ENCODE measurements at places on chromosomes 1 and 21. TPM values are rescaled to one million over a fixed set of nuclear protein-coding genes. Genes with fewer than 3 reads are reported as not detected.

Gene CHI3L2
- 20.7 TPM for total RNA-seq

Gene TCEA3
- 36.4 TPM for total RNA-seq

Gene FAM177B
- total RNA-seq = 0.28 TPM

Gene NMNAT2
- total RNA-seq = 54.4 TPM

Gene CNIH3
- total RNA-seq = 1.3 TPM

Gene C4BPB
- total RNA-seq = 0.43 TPM

Gene EYA3
- total RNA-seq = 22.7 TPM

Gene MMP23B
- 19.8 TPM for total RNA-seq

Gene NPHS2
- total RNA-seq = not detected

Gene PRKCZ
- 22.9 TPM for total RNA-seq

Gene LCE1F
- total RNA-seq = not detected

Gene LCE3D
- total RNA-seq = not detected

Gene HMGN1
- 66.5 TPM for total RNA-seq

Gene AGMAT
- 0.12 TPM for total RNA-seq

Gene ASCL5
- not detected for total RNA-seq

Gene RAB7B
- 1.6 TPM for total RNA-seq

Gene ATP8B2
- 25.1 TPM for total RNA-seq

Gene PEAR1
- total RNA-seq = 8.7 TPM

Gene OR14K1
- total RNA-seq = not detected

Gene INAVA
- not detected for total RNA-seq

Gene ZSWIM5
- 2.2 TPM for total RNA-seq

Gene ATP1A4
- total RNA-seq = 0.08 TPM
